ENCODE measurements at places on chromosomes 5 and 9.

- no peak for DNase-seq
Measured at GRCh38 chr9:71908825-71909224, 2.2 kb downstream of the ABHD17B start.

DNA sequence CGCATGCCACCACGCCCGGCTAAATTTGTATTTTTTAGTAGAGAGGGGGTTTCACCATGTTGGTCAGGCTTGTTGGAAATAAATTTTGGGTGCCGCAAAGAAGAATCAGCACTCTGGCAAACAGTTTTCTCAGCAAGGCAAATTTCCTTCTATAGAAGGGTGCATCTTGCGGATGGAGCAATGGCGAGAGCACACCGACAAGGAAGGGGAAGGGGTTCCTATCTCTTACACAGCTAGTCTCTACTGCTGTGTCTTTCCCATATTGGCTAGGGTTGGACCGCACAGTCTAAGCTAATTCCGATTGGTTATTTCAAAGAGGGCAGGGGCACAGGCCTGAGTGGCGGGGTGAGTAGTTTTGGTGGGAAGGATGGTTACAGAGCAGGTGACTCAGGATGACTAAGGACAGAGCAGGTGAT lies 707 bp downstream of the GTF3C5 start:
- DNase-seq, result no peak

DNA sequence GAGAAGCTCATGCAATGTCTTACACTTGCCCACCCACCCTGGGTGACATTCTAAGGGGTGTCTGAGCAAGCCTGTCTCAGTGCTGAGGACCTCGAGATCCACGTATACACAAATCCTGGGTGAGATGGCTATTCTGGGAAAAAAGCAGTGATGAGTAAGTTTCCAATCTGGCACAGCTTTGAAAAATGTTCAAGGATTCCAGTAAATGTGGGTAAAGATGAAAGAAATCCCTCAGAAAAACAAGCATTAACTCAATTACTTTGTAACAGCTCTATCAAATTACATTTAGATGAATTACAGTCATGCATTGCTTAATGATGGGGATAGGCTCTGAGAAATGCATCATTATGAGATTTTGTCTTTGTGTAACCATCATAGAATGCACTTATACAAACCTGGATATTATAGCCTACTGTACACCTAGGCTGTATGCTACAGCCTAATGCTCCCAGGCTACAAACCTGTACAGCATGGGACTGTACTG lies 26.9 kb downstream of the GOLM1 start:
- DNase-seq, result no peak

DNA sequence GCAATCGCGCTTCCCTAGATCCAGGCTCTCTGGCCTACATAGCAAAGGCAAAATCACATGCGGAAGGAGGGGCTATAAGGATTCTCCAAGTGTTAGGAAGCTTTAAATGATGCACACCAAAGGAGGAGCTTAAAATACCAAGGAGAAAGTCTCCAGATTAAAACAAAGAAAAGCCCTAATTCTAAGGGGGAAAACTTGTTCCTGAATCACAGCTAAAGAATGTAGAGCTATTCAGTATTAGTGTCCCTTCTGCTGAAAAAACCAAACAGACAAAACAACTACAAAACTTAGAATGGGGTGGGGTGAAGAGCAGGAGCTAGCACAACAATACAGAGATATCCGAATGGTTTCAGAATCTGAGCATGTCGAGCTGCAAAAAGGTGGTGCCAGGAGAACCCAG lies 213.7 kb downstream of the DCP2 start:
- no peak for DNase-seq

GRCh38 chr9:105295201-105295550 lies 50.7 kb downstream of the SLC44A1 start:
- DNase-seq, result no peak

DNA sequence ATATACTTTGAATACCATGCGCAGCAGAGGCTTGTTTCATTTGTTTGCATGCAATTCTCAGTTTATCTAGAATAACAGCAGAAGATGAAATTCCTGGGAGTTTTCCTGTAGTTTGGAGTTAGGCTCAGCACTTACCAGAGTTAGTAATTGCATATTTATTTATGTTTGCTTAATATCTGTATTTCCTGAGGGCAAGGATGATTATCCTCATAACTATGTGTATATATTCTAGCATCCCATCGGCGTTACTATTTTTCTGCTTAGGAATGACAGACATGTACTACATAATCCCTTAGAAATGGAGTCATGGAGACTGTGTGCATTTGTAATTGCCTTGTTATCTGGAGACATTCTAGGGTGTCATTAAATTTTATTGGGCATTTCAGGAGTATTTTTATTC lies 1184.8 kb downstream of the DTWD2 start:
- no peak for DNase-seq

DNA sequence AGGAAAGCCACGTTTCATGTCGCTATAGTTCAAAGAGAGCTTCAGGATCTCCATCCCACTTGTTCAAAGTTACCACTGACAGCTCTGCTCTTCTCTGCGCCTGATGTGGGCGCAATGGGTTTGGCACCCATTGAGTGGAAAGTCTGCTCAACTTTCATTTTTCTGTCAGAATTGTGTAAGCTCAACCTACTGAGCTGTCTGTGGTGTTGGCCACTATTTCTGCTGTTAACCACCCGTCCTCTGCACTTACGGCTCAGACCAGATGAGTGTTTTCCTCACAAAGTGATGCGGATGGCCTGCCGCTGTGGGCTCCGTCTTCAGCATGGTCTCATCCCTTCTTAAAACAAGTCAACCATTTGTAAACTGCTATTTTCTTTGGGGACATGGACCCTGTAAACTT lies 131.2 kb downstream of the WNK2 start:
- no peak for DNase-seq

Data from substantia nigra (tissue), 51 donors.